ENCODE measurements at places on chromosomes 7 and 10. TPM values are rescaled to one million over a fixed set of nuclear protein-coding genes. Genes with fewer than 3 reads are reported as not detected.

Gene AUTS2
- total RNA-seq: 69.8 TPM

Gene TMEM270
- not detected for total RNA-seq

Gene ASZ1
- not detected for total RNA-seq

Gene RAMP3
- total RNA-seq: 25.7 TPM

Gene HOXA11
- total RNA-seq: 25.5 TPM

Gene PCDH15
- total RNA-seq: 6.8 TPM

Gene LIPK
- total RNA-seq: not detected

Gene PSD
- total RNA-seq: 11.7 TPM

Gene CALD1
- 167 TPM for total RNA-seq
